Mesothelial cell of epicardium (in vitro differentiated cells): ENCODE measurements at places on chromosomes 12 and 14. TPM values are rescaled to one million over a fixed set of nuclear protein-coding genes. Genes with fewer than 3 reads are reported as not detected.

DNA sequence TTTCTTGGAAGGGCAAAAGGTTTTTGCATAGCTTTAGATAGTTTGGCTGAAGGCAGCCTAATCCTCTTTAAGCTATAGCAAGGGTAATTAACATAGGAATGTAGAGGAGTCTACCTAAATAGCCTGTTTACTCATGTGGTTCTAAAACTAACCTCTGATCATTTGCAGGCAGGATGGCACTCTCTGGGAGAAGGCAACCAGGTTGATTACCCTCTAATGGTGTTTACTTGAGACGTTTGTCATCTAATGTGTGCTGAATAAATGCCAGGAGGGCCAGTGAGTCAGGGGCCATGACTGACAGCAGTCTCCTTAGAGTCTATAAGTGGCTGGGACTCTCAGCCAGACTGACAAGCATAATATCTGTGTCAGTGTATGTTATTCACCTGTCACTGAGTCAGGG, 286.4 kb downstream of the PCNX1 start:
- DNase-seq: no peak

- DNase-seq: no peak
These were observed 159.1 kb downstream of the RPS29 start for GRCh38 chr14:49427117-49427516.

GRCh38 chr14:29893989-29894388, 33.7 kb downstream of the PRKD1 start:
- no peak for DNase-seq

GRCh38 chr12:77796775-77797174, 33.9 kb upstream of the NAV3 start:
- no peak for DNase-seq

- DNase-seq: no peak
These were observed 24.8 kb upstream of the GPR68 start for GRCh38 chr14:91269076-91269991.

DNA sequence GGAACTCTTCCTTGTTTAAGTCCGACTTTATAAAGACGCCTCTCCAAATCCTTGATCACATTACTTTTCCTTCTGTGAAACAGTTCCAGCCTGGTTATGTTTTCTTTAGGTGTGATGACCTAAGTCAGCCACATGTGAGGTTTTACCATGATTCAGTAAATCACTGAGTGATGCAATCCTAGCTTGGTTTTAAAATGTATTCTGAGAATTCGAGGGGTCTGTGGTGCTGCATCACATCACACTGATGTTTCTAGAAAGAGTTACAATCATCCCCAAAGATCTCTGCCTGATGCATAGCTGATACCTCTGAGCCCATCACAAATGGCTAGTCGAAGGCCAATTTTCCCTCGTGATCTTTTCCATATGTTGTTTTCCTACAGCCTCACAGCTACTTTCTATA, 152.7 kb downstream of the ANO2 start:
- DNase-seq: no peak

DNA sequence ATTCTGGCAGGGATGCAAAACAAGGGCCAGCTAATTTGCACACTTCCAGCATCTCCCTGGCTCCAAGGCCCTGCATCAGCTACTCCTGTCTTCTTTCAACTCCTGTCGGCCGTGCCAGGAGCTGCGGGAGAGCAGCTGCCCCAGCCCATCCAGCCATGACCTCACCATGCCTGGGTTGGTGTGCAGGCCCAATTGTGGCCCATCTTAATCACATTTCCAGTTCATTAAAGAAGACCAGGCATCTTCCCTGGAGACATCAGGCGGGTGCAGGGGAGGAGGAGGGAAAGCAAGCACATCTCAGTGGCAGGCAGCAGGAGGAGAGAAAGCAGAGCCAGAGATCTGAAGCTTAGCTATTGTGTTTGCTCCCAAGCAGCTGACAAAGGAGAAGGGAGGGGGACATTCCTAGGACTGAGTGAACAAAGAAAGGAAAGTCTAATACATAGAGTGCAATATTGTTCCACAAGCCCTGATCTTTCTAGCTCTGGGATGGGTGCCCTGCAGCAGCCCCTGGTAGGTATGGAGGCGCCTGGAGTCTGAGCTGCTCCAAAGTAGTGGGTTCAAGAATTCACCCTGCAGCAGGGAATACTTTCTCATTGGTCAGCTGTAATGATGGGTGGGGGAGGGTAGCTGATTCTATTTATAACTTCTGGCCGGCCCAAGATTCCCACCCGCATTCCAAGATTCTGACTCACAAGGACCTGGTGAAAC, 40.1 kb downstream of the VWF start:
- DNase-seq: no peak

Gene NEUROD4
- not detected in 3 replicates for total RNA-seq
